Left lung (tissue), 14 donors: ENCODE measurements at places on chromosomes 16 and 17. TPM values are rescaled to one million over a fixed set of nuclear protein-coding genes. Genes with fewer than 3 reads are reported as not detected.
A peak's percentile ranks its signal among the peaks of the same experiment; 100 is the strongest.

OR3A3 gene
- polyA plus RNA-seq, result 0.06 TPM

HOXB6 gene
- polyA plus RNA-seq, result 12.0 TPM

DNA sequence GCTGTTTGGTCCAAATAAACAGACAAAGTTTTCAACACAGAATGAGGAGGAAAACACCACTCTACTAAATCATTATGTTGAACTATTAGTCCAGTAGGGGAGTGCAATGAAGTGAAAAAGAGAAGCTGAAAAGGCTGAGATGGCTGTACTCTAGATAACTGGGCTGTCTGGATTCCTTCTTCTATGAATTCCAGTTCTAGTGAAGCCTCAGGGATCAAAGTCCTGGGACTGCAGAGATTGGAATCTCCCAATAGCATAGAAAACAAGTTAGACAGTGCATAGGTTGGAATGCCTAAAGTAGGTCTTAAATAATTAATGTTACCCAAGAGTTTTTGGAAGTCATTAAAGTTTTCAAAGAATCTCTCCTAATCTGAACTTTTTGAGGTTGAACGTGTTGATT, 59.9 kb downstream of the LGALS9 start:
- no peak for DNase-seq
- H3K36me3 ChIP-seq, result no peaks in the 10 kb centered on the region
- H3K27ac ChIP-seq, result no peak overlapping the region
- no peak overlapping the region for H3K4me3 ChIP-seq
- H3K27me3 ChIP-seq, result no peaks in the 10 kb centered on the region
- no peaks in the 10 kb centered on the region for H3K4me1 ChIP-seq

DNA sequence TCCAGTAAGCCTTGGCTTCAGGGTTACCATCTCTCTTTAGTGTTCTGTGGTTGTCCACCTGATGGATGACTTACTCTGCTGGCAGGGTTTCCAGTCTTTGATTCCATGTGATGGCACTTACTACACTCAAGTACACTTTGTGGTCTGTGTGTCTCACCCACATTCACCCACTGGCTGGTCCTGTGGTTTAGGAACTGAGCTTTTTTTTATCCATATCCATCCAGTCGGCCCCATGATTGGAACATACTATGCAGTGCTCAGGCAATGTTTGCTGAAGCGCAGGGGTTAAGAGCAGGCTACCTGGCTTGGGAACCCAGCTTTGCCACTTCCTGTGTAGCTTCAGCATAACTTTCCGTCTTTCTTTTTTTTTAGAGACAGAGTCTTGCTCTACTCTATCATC, 2.8 kb upstream of the FUS start:
- no peak overlapping the region for H3K4me3 ChIP-seq
- H3K27me3 ChIP-seq, result no peaks in the 10 kb centered on the region
- no peak overlapping the region for H3K27ac ChIP-seq
- no peak for DNase-seq

DNA sequence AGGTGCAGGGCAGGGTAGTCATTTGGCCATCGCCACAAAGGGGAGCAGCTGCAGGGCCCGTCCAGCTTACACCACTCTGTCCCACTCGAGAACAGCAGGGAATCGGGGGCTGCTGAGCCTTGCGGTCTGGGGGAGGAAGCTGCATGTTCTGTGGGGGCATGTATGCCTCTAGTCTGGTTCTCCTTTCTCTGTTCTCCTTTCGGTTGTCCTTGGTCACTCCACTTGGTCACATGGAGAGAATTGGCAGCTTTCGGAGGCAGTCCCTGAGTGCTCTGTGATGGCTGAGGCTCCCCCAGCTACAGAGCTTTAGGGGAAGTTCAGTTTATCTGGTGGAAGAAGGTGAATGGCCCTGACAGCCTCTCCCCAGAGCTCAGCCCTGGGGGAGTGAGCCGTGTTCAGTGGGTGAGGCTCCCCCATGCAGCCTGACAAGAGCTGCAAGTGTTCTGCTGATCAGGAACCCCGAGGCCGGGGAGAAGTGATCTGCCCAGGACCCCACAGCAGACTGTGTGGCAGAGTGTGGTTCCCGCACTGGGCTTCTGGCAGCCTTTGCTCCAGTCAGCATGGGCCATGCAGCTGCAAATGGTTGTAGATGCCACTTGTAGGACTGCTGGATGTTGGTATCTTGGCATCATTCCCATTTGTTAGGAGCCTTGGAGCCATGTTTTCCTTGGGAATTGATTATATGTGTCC, 22.3 kb upstream of the SMPD3 start:
- H3K36me3 ChIP-seq, result no peaks in the 10 kb centered on the region
- DNase-seq, result peak; percentile 70
- H3K27me3 ChIP-seq, result no peaks in the 10 kb centered on the region

DNA sequence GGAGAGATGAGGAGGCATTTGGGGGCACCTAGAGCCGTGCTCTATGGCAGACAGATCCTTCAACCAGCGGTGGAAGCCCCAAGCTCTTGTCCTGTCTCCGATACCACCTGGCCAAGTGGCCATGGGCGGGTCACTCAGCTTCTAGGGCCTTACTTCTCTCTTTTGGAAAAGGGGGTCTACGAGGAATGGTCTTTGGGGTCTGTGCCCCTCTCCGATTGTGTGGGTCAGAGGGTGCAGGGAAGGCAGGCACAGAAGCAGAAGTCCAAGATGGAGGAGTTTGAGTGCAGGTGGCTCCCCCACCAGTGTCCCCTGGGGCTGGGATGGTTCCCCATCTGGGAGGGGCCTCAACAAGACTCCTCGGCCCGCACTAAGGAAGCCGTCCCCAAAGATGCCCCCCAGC, 116.7 kb downstream of the CCDC182 start:
- DNase-seq, result no peak
- H3K27me3 ChIP-seq, result no peaks in the 10 kb centered on the region
- peaks cover 17% of the 10 kb centered on the region for H3K4me1 ChIP-seq
- no peak overlapping the region for H3K27ac ChIP-seq
- no peaks in the 10 kb centered on the region for H3K36me3 ChIP-seq

GRCh38 chr16:13291591-13292333, 390.4 kb downstream of the SHISA9 start:
- no peak overlapping the region for H3K4me3 ChIP-seq
- H3K27me3 ChIP-seq, result no peaks in the 10 kb centered on the region
- no peak for DNase-seq
- H3K36me3 ChIP-seq, result no peaks in the 10 kb centered on the region

FBXL16 gene
- 1.1 TPM for polyA plus RNA-seq

GRCh38 chr17:1110541-1110861, 69.3 kb downstream of the ABR start:
- H3K36me3 ChIP-seq, result no peaks in the 10 kb centered on the region
- no peak for DNase-seq
- H3K27ac ChIP-seq, result peak overlapping the region; percentile 81
- no peaks in the 10 kb centered on the region for H3K27me3 ChIP-seq
- peaks cover 40% of the 10 kb centered on the region for H3K4me1 ChIP-seq

- no peak overlapping the region for H3K4me3 ChIP-seq
- H3K27ac ChIP-seq, result no peak overlapping the region
- H3K4me1 ChIP-seq, result peaks cover 53% of the 10 kb centered on the region
These were observed 3.4 kb downstream of the NOG start for GRCh38 chr17:56596691-56597494.

GRCh38 chr16:86217001-86217890, 293.1 kb upstream of the FOXF1 start:
- H3K27me3 ChIP-seq, result no peaks in the 10 kb centered on the region
- H3K27ac ChIP-seq, result no peak overlapping the region
- no peak overlapping the region for H3K4me3 ChIP-seq
- DNase-seq, result no peak
- H3K36me3 ChIP-seq, result no peaks in the 10 kb centered on the region
- no peaks in the 10 kb centered on the region for H3K4me1 ChIP-seq

- no peak overlapping the region for H3K27ac ChIP-seq
These were observed 192.2 kb upstream of the WSCD1 start for GRCh38 chr17:5877948-5878347.

CTRB2 gene
- 0.14 TPM for polyA plus RNA-seq

DNA sequence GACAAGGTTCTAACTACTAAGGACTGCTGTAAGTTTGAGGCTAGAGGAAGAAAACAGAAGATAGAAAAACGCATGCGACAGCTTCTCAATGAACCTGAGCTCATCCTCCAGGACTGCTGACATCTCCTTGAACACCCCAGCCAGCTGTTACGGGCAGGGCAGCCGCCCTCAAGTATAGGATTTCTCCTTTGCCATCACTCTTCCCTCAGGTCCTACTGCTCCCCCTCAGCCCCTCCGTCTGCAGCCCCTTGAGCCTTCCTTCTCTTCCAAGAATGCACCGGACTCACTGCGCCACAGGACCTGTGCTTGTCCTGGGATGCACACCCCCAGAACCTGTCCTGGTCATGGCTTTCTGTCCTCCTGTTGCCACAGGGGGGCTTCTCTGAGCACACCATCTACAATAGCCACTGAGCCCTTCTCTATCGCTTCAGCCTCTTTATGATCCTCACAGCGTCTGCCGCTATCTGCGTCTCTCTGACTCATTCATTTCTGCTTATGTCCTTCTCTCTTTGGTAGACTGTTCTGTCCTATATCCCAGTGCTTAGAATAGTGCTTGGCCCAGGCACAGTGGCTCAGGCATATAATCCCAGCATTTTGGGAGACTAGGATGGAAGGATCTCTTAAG, 15.7 kb upstream of the XYLT2 start:
- no peak for DNase-seq
- H3K4me1 ChIP-seq, result no peaks in the 10 kb centered on the region
- H3K27me3 ChIP-seq, result peaks cover 4% of the 10 kb centered on the region
- H3K36me3 ChIP-seq, result no peaks in the 10 kb centered on the region

- peaks cover 61% of the 10 kb centered on the region for H3K4me1 ChIP-seq
- H3K27ac ChIP-seq, result no peak overlapping the region
- DNase-seq, result no peak
- H3K27me3 ChIP-seq, result peaks cover 88% of the 10 kb centered on the region
- no peaks in the 10 kb centered on the region for H3K36me3 ChIP-seq
These were observed 1.0 kb downstream of the HOXB8 start for GRCh38 chr17:48613862-48614694.

- no peak for DNase-seq
- H3K4me3 ChIP-seq, result no peak overlapping the region
- H3K36me3 ChIP-seq, result no peaks in the 10 kb centered on the region
- peaks cover 56% of the 10 kb centered on the region for H3K4me1 ChIP-seq
- no peak overlapping the region for H3K27ac ChIP-seq
These were observed 123.0 kb downstream of the KCNJ2 start for GRCh38 chr17:70292366-70292765.

DNA sequence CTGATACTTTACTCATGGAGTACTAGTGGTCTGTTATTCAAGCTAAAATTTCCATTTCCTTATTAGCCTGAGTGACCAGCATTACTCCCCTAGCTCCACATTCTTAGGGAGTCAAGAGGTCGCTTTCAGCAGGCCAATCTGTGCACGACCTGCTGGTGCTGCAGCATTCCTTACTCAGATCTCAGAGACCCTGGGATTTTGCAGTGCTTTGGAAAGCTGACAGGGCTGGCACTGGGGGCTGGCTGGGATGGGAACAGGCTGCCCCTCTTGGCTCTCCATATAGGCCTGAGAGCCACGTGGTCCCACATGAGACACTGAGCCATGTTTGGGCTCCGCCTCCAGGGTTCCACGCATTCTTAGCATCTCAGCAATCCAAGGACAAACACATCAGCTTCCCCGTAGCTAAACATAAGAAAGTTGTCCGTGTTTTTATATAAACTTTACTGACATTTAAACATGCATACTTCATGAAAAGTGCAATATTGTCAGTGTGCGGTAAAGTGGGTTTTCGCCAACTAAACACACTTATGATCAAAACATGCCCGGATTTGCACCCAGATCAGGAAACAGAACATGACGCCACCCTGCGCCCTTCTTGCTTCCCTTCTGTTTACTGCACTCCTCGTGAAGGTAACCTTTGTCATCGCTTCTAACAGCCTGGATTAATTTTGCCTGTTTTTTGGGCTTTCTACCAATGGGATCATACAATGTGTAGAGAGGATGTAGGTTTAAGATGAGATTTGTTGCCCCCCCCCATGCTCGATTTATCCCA, 254.5 kb upstream of the CACNG5 start:
- H3K27ac ChIP-seq, result peak overlapping the region; percentile 13
- H3K4me3 ChIP-seq, result no peak overlapping the region
- H3K4me1 ChIP-seq, result peaks cover 6% of the 10 kb centered on the region
- no peaks in the 10 kb centered on the region for H3K27me3 ChIP-seq
- no peaks in the 10 kb centered on the region for H3K36me3 ChIP-seq

- no peaks in the 10 kb centered on the region for H3K27me3 ChIP-seq
- H3K36me3 ChIP-seq, result no peaks in the 10 kb centered on the region
- H3K27ac ChIP-seq, result no peak overlapping the region
- no peak overlapping the region for H3K4me3 ChIP-seq
- H3K4me1 ChIP-seq, result no peaks in the 10 kb centered on the region
- no peak for DNase-seq
These were observed 681.0 kb upstream of the KIF2B start for GRCh38 chr17:53141731-53142130.

DNA sequence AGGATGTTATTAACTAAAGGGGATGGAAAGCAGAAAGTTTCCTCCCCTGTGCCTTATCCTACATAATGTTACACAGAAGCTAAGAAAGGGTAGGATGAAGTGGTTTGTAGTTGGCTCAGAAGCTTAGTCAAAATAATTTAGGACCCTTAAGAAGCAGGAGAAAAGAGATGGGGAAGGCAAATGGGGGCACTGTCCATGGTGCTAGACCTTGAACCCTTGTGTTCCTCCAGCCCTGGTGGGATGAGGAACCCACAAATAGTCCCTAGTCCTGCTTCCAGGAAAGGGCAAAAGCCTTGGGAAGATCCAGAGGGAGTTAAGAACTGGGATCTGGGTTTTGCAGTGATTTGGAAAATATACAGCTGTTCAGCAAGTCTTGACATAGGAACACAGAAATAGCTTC, 54.5 kb downstream of the SLC5A11 start:
- H3K36me3 ChIP-seq, result no peaks in the 10 kb centered on the region
- no peak overlapping the region for H3K27ac ChIP-seq
- H3K27me3 ChIP-seq, result no peaks in the 10 kb centered on the region
- no peak overlapping the region for H3K4me3 ChIP-seq
- no peaks in the 10 kb centered on the region for H3K4me1 ChIP-seq

GRCh38 chr17:40023590-40024292, 8.5 kb downstream of the CSF3 start:
- DNase-seq, result peak; percentile 81
- peaks cover 74% of the 10 kb centered on the region for H3K36me3 ChIP-seq
- no peak overlapping the region for H3K4me3 ChIP-seq
- H3K4me1 ChIP-seq, result peaks cover 82% of the 10 kb centered on the region
- H3K27ac ChIP-seq, result peak overlapping the region; percentile 63
- H3K27me3 ChIP-seq, result no peaks in the 10 kb centered on the region

DNA sequence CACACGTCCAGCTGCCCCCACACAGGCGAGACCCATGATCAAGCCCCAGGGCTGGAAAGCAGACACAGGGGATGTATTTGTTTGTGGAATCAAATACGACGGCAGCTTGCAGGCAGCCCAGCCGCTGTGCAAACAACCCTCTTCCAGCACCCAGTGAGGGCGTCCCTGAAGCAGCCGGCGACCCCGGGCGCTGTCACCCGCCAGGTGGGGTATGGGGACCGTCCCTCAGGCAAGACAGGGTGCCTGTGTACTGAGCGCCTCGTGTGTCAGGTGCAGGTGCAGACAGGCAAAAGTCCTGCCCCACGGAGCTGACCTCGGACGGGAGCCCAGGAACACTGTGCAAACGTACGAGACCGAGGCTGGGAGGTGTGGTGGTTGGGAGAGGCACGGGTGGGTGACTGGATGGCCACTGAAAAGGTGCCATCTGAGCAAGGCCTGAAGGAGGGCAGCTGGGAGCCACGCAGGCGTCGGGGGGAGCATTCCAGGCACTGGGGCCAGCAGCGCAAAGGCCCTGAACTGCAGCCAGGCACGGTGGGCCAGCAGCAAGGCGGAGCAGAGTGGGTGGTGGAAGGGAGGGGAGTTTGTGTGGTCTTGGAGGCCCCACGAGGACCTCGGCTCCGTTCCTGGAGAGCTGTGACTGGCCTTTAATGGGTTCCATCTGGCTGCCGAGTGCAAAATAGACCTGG, 48.5 kb downstream of the CBFA2T3 start:
- H3K27ac ChIP-seq, result no peak overlapping the region
- H3K27me3 ChIP-seq, result peaks cover 31% of the 10 kb centered on the region
- DNase-seq, result peak; percentile 61
- no peaks in the 10 kb centered on the region for H3K36me3 ChIP-seq
- peaks cover 14% of the 10 kb centered on the region for H3K4me1 ChIP-seq
